Neural progenitor cell (in vitro differentiated cells): ENCODE measurements at places on chromosomes 6 and 20. TPM values are rescaled to one million over a fixed set of nuclear protein-coding genes. Genes with fewer than 3 reads are reported as not detected.

The FAM83B gene
- total RNA-seq, result 5.3 and 6.3 TPM in 2 replicates

DNA sequence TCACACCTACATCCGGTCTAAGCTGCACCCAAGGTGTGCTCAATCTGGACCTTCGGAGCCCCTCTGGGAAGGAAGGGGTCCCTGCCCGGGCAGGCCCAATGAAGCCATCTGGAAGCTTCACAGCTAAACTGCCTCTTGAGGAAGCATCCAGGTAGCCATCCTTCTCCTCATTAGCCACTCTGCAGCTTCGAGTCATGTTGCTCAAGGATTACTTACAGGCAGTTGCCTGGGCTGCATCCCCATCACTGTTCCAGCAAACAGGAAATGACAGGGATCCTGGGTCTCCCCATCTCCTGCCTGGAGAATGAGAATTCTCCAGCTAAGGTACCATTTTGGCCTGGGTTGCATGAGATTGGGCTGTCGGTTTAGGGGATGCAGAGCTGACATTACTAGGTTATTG is 91.7 kb downstream of the ERMARD start:
- no peak overlapping the region for H3K27ac ChIP-seq
- H3K36me3 ChIP-seq, result no peaks in the 10 kb centered on the region
- H3K4me3 ChIP-seq, result no peak overlapping the region
- no peak for DNase-seq

GRCh38 chr20:47999166-47999565 is 213.9 kb upstream of the SULF2 start:
- no peak overlapping the region for H3K4me3 ChIP-seq
- no peak for DNase-seq
- H3K27me3 ChIP-seq, result no peaks in the 10 kb centered on the region
- H3K36me3 ChIP-seq, result no peaks in the 10 kb centered on the region

- peaks cover 2% of the 10 kb centered on the region for H3K4me1 ChIP-seq
- H3K36me3 ChIP-seq, result no peaks in the 10 kb centered on the region
- DNase-seq, result no peak
- no peaks in the 10 kb centered on the region for H3K27me3 ChIP-seq
- no peak overlapping the region for H3K27ac ChIP-seq
These were observed 82.4 kb downstream of the SLC2A10 start for GRCh38 chr20:46791722-46792416.

- no peaks in the 10 kb centered on the region for H3K27me3 ChIP-seq
- H3K4me1 ChIP-seq, result no peaks in the 10 kb centered on the region
- no peak overlapping the region for H3K4me3 ChIP-seq
These were observed 28.4 kb upstream of the KCNK16 start for GRCh38 chr6:39350723-39351505.

DNA sequence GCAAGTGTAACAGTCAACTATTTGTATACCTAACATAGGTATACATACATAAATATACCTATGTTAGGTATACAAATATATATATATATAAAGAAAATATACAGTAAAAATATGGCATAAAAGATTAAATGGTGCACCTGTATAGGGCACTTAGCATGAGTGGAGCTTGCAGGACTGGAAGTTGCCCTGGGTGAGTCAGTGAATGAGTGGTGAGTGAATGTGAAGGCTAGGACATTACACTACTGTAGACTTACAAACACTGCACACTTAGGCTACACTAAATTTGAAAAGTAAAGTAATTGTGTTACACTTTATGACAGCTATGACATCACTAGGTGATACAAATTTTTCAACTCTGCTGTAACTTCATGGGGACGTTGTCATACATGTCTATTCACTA is 65.6 kb downstream of the CDC5L start:
- H3K27ac ChIP-seq, result no peak overlapping the region
- H3K4me3 ChIP-seq, result no peak overlapping the region
- H3K36me3 ChIP-seq, result no peaks in the 10 kb centered on the region
- no peak for DNase-seq

DNA sequence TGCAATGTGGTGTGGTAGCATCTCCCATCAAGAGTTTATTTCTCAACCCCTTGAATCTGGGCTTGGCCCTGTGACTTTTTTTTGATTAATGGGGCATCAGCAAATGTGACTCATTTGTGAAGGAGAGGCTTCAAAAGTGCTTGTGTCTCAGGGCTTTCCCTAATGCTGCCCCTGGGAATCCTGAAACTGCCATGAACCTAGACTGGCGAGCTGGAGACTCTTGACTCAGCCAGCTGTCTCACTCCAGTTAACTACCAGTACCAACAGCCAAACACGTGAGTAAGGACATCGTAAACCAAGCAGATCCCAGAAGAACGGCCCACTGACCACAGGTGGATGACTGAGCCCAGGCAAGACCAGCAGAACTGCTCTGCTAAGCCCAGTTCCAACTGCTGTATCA is 72.8 kb upstream of the ADTRP start:
- no peak overlapping the region for H3K4me3 ChIP-seq
- DNase-seq, result no peak
- H3K27me3 ChIP-seq, result no peaks in the 10 kb centered on the region
- no peaks in the 10 kb centered on the region for H3K36me3 ChIP-seq
- H3K27ac ChIP-seq, result no peak overlapping the region

GRCh38 chr6:6749702-6750491 is 161.4 kb downstream of the LY86 start:
- no peak overlapping the region for H3K27ac ChIP-seq
- H3K4me1 ChIP-seq, result peaks cover 32% of the 10 kb centered on the region
- H3K27me3 ChIP-seq, result no peaks in the 10 kb centered on the region
- H3K36me3 ChIP-seq, result no peaks in the 10 kb centered on the region
- no peak overlapping the region for H3K4me3 ChIP-seq

The PLAGL1 gene
- total RNA-seq, result 5.1 and 5.6 TPM in 2 replicates

DNA sequence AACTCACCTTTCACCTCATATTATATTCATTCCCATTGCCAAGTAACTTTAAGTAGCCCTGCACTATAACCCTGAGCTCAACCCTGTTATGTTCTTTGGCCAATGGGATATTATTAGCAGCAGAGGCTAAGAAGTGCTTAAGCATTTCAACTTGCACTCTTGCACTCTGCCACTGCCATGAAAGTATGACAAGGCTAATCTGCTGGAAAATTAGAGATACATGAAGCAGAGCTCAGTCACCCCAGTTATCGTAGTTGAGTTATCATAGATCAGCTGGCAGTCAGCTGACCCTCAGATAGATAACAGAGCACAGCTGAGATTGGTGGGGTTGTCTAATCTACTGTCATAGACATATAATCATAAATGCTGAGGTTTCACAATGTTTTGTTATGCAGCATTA is 209.4 kb upstream of the RUNX2 start:
- no peak overlapping the region for H3K4me3 ChIP-seq
- no peaks in the 10 kb centered on the region for H3K4me1 ChIP-seq
- H3K27me3 ChIP-seq, result no peaks in the 10 kb centered on the region
- H3K36me3 ChIP-seq, result no peaks in the 10 kb centered on the region

- H3K36me3 ChIP-seq, result no peaks in the 10 kb centered on the region
- no peaks in the 10 kb centered on the region for H3K27me3 ChIP-seq
- no peak overlapping the region for H3K27ac ChIP-seq
- DNase-seq, result no peak
These were observed 68.8 kb upstream of the MYLIP start for GRCh38 chr6:16060039-16060438.

DNA sequence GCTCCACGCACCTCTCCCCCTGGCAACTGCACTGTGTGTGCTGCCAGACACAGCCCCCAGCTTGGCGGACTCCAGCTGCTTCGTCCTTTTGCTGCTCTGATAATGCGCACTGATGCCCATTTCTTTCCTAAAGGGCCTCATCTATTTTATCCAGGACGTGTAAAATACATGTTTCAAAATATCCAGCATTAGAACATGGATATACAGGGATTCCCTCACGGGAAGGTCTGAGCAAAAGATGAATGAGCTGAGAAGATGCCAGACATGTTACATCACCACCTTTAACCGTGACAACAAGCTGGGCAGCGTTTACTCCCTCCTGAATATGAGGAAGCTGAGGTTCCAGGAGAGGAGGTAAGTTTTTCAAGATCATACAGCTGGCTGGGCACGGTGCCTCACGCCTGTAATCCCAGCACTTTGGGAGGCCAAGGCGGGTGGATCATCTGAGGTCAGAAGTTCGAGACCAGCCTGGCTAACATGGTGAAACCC is 32.8 kb downstream of the TNXB start:
- H3K27me3 ChIP-seq, result no peaks in the 10 kb centered on the region
- no peaks in the 10 kb centered on the region for H3K36me3 ChIP-seq
- no peak overlapping the region for H3K4me3 ChIP-seq
- H3K4me1 ChIP-seq, result peaks cover 19% of the 10 kb centered on the region

The ZC3H12D gene
- 0.03 TPM in 1 of 2 replicates, not detected in the other for total RNA-seq

DNA sequence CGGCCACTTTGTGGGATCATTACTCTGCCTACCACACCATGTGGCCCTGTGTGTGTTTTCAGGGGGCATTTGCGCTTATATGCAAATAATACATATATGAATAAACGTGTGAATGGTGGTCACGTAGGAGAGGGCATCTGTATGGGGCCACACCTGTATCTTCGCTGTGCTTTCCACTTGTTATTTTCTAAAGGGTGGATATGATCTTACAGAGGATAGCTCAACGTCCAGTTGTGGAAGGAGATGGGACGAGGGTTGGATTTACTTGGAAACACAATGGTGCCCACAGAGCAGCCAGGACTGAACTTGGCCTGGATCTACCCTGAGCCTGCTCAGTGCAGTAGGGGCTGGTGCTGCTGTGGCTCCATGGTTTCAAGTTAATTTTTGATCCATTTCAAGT is 93.3 kb downstream of the YTHDF1 start:
- H3K27me3 ChIP-seq, result peaks cover 7% of the 10 kb centered on the region
- no peak for DNase-seq
- H3K4me3 ChIP-seq, result no peak overlapping the region

- H3K4me1 ChIP-seq, result peaks cover 5% of the 10 kb centered on the region
- H3K27me3 ChIP-seq, result peaks cover 19% of the 10 kb centered on the region
- H3K27ac ChIP-seq, result no peak overlapping the region
These were observed 23.4 kb upstream of the MCM3 start for GRCh38 chr6:52307900-52308372.

The KCNK16 gene
- not detected in 2 replicates for total RNA-seq

GRCh38 chr6:148090326-148090725 is 252.3 kb upstream of the SASH1 start:
- no peaks in the 10 kb centered on the region for H3K27me3 ChIP-seq
- no peak for DNase-seq
- no peak overlapping the region for H3K4me3 ChIP-seq
- H3K27ac ChIP-seq, result no peak overlapping the region
- H3K36me3 ChIP-seq, result no peaks in the 10 kb centered on the region
- H3K4me1 ChIP-seq, result no peaks in the 10 kb centered on the region

- no peaks in the 10 kb centered on the region for H3K27me3 ChIP-seq
- peaks cover 27% of the 10 kb centered on the region for H3K4me1 ChIP-seq
- no peak overlapping the region for H3K27ac ChIP-seq
- no peak overlapping the region for H3K4me3 ChIP-seq
- no peak for DNase-seq
- H3K36me3 ChIP-seq, result no peaks in the 10 kb centered on the region
These were observed 18.6 kb downstream of the SLC9A8 start for GRCh38 chr20:49831022-49831769.

GRCh38 chr6:105594821-105595220 is 191.9 kb upstream of the PREP start:
- H3K36me3 ChIP-seq, result no peaks in the 10 kb centered on the region
- H3K4me1 ChIP-seq, result peaks cover 8% of the 10 kb centered on the region
- no peaks in the 10 kb centered on the region for H3K27me3 ChIP-seq
- H3K27ac ChIP-seq, result no peak overlapping the region
- no peak for DNase-seq

The MBOAT1 gene
- 0.45 and 1.1 TPM in 2 replicates for total RNA-seq

- H3K27me3 ChIP-seq, result no peaks in the 10 kb centered on the region
- H3K4me3 ChIP-seq, result no peak overlapping the region
- no peak overlapping the region for H3K27ac ChIP-seq
These were observed 112.6 kb downstream of the CDH26 start for GRCh38 chr20:60070791-60071190.

The LST1 gene
- total RNA-seq, result not detected in 2 replicates

The SRMS gene
- not detected in 2 replicates for total RNA-seq

- no peaks in the 10 kb centered on the region for H3K27me3 ChIP-seq
- H3K36me3 ChIP-seq, result no peaks in the 10 kb centered on the region
- no peak overlapping the region for H3K27ac ChIP-seq
- H3K4me1 ChIP-seq, result peaks cover 4% of the 10 kb centered on the region
- DNase-seq, result no peak
- H3K4me3 ChIP-seq, result no peak overlapping the region
These were observed 17.2 kb upstream of the MAP3K4 start for GRCh38 chr6:160974304-160974771.

The TMEM244 gene
- total RNA-seq, result not detected in 2 replicates

- H3K36me3 ChIP-seq, result no peaks in the 10 kb centered on the region
- no peak overlapping the region for H3K27ac ChIP-seq
- H3K4me3 ChIP-seq, result no peak overlapping the region
These were observed 11.8 kb downstream of the TCF15 start for GRCh38 chr20:598133-598850.

The EDN1 gene
- total RNA-seq, result 0.93 and 2.9 TPM in 2 replicates

DNA sequence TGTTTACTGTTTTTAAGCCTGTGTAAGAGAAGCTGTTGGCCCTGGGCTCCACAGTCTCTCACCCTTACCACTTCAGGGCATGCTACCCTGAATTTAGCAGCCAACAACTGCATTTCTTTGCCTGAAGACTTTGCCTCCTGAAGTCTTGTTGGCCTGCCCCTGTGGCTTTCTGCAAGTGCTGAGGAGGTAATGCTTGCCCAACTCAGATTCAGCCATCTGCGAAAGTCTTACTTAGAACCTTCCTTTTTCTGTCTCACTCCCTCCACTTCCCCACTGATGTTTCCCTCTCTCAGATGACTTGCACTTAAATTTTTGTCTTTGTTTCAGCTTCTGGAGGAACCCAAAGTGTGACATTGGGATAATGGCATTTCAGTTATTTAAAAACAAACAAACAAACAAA is 11.8 kb upstream of the IBTK start:
- H3K27ac ChIP-seq, result no peak overlapping the region
- H3K27me3 ChIP-seq, result no peaks in the 10 kb centered on the region
- no peaks in the 10 kb centered on the region for H3K36me3 ChIP-seq

The MLN gene
- total RNA-seq, result not detected in 2 replicates

- no peak overlapping the region for H3K27ac ChIP-seq
- no peak overlapping the region for H3K4me3 ChIP-seq
- H3K27me3 ChIP-seq, result no peaks in the 10 kb centered on the region
- no peak for DNase-seq
- no peaks in the 10 kb centered on the region for H3K36me3 ChIP-seq
- no peaks in the 10 kb centered on the region for H3K4me1 ChIP-seq
These were observed 18.6 kb downstream of the ADGRF1 start for GRCh38 chr6:47023573-47023972.

DNA sequence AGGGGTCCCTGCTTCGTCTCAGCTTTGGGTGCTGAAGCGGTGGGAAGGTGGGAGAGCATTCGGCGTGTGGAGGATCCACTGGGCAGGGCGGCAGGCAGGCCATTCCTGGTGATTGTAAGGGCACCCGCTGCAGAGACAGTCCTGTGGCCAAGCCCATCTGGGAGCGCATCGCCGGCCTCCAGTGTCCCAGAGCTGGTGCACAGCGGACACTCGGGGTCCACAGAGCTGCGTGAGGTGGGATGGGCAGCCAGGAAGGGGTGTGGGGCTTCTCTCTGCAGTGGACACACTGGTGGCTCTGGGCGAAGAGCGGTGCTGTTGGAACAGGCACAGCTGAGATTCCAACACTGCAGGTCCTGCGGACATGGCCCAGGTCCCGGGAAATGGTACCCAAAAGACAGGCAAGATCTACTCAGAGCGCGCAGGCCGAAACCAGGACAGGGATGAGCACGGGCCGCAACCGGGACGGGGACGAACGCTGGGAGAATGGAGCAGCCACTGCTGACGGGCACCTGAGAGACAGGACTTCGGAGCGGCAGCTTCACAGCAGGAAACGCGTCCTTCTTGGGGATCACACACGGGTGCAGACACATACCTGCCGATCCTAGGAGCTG is 188.2 kb downstream of the ERMARD start:
- H3K27ac ChIP-seq, result no peak overlapping the region
- no peaks in the 10 kb centered on the region for H3K36me3 ChIP-seq
- H3K4me1 ChIP-seq, result peaks cover 22% of the 10 kb centered on the region
- H3K27me3 ChIP-seq, result peaks cover 24% of the 10 kb centered on the region
- H3K4me3 ChIP-seq, result no peak overlapping the region
